ENCODE measurements at places on chromosomes 4 and X. TPM values are rescaled to one million over a fixed set of nuclear protein-coding genes. Genes with fewer than 3 reads are reported as not detected.

Gene IL1RAPL1
- total RNA-seq = 0.73 TPM

Gene SRPX
- 57.3 TPM for total RNA-seq

Gene TMEM154
- total RNA-seq = 1.6 TPM

Gene SERTM2
- total RNA-seq = 0.08 TPM

Gene EPHA5
- total RNA-seq = 0.22 TPM

Gene GYPE
- total RNA-seq = 0.32 TPM

Gene TMPRSS11F
- not detected for total RNA-seq

Gene GNRHR
- not detected for total RNA-seq

GRCh38 chrX:85698921-85699320 lies 319.5 kb upstream of the POF1B start:
- no peak for DNase-seq

DNA sequence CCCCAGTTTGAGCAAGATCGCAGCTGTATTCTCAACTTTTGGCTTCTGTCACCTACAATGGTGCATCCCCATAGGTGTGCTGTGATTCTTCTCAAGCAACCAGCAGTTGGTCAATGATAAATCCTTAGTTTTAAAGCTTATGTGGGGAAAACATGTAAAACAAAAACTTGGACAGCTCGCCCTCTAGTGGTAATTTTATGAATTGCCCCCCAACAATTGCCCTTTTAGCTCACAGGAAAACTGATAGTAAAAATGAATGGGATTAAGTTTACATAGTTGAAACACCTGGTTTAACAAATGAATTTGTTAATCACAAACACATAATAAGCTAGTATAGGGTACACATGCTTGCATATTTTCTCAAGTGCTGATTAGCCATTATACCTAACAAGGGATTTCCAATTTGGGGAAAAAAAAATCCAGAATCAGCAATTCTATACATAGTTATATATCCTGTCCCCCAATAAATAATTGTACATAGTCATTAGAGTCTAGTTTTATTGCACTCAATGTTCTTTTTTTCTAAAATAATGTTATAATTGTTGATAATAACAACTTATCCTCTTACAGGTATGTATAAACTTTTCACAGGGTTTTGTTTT lies 30.1 kb downstream of the TEX13A start:
- DNase-seq = no peak

GRCh38 chrX:115562480-115562847 lies 1.5 kb downstream of the PLS3 start:
- no peak for DNase-seq

DNA sequence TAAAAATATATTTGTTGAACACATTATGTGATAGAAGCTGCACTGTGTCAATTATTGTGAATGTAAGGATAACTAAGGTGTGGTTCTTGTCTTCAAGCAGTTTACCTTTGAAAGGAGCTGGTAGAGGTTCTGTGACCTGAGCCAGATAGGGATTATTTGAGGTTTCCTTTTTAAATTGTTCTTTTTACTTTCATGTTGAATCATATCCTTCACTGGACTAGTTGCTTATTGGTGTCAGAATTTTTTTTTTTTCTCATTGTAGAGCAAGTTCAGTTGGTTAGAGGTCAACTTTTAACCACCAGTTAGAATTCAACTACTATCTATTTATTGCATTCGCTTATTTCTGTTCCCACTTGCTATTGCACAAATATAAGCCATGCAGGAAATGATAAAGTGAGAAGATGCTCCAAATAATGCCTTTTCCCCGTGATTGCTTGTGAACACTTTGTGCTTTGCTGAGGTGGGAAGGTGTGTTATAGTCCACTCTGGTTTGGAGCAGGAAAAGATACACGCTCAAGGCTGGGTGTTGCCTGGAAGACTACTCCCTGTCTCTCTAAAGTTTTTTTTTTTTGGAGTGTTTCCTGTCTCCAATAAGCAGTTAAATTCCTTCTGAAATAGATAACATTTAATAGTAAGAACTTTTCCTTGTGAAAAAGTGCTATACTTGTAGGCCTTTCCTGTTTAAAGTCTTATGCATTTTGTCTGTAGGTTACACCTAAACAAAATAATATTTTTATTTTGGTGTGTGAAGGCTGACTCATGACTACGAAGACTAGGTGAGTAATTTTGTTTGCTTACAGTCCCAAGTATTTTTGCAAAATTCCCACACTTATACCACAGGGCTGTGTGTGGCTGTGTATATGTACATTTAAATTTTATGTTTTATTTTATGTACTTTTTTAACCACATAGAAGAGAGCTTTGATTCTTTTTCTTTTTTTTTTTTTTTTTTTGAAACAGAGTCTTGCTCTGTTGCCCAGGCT lies 83.8 kb upstream of the LCORL start:
- DNase-seq = no peak

GRCh38 chrX:81957900-81958545 lies 756.1 kb downstream of the SH3BGRL start:
- no peak for DNase-seq

- DNase-seq = no peak
Observed at GRCh38 chr4:1928356-1929239, 57.4 kb downstream of the NSD2 start.

DNA sequence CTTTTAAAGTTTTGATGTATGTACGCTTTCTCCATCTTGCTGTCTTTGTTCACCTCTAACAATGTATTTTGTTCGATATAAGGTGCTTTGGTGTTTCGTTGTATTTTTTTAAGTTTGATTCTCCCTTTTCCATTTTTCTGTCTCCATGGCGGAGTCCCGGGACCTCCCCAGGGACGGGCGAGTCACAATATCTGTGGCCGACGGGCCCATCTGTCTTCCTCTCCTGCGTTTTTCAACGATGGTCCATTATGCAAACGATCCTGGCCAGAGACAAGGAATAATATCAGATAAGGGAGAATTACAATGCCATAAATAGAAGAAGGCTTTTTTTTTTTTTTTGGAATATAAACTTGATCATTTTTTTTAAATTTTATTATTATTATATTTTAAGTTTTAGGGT lies 112.3 kb upstream of the SHOX start:
- DNase-seq = no peak

GRCh38 chr4:138158746-138159297 lies 83.3 kb downstream of the SLC7A11 start:
- DNase-seq = no peak

- DNase-seq = no peak
Observed at GRCh38 chr4:64857198-64857597, 447.9 kb upstream of the TECRL start.

DNA sequence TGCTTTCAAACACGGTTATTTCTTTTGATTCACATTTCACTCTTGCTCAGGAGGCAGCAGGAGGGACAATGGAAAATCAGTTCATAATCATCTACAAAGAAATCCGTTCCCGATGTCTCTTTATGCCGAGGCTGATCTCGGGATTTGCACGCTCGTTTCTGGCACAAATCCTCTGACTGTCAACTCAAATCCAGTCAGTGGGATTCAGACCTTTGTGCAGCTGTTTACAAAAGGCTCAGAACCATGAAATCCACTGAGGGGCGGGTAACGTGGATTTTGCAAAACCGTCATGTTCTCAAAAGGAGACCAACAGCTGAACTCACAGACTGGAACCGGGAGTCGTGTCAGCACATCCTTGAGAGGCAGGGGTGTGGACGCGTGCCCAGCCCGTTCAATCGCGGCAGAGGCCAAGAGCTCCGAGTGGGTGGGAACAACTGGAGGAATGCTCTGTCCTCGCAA lies 46.4 kb downstream of the ACOX3 start:
- DNase-seq = no peak

GRCh38 chr4:184056877-184057276 lies 151.8 kb downstream of the STOX2 start:
- no peak for DNase-seq

GRCh38 chr4:141686879-141687278 lies 50.5 kb downstream of the IL15 start:
- no peak for DNase-seq

- no peak for DNase-seq
Observed at GRCh38 chr4:68249434-68249833, 3.9 kb upstream of the TMPRSS11B start.

DNA sequence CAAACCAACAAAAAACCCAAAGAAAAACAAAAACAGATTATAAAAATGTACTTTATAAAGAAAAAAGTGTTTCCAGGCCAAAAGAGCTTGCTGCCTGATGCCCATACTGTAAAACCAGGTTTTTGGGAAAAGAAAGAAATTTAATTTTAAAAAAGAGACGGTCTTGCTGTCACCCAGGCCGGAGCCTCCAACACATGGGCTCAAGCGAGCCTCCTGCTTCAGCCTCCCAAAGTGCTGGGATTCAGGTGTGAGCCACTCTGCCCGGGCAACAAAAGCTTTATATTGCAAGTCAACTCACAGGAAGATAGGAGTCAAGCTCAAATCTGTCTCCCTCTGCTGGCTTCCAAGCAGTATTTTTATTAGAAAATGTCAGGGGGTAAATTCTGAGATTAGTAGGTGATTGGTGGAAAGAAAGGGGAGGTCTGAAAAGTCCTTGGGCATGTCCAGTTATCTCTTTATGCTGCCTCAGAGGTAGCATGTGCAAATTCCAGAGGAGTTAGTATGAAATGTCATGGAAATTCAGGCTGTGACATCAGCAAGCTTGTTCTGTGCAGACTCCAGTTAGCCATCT lies 39.4 kb downstream of the MGST2 start:
- DNase-seq = no peak

DNA sequence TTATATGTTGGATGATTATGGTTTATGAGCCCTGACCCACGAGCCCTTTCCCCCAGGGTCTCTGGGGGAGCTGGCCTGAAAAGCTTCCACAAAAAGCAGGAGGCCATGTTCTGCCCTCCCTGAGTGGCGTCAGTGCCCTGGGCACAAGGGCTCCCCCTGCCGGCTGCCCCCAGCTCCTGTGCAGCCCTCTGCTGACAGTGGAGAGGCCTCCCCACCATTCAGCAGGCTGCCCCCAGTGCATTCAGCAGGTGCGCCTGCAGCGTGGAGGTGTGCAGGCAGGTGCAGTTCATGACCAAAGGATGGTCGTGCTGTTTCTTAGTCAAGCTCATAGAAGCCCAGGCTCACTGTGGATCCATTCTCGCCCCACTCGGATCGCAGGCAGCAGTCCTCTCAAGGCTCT lies 12.5 kb upstream of the S100P start:
- no peak for DNase-seq

- no peak for DNase-seq
Observed at GRCh38 chr4:20984576-20984836, 284.2 kb downstream of the PACRGL start.

GRCh38 chrX:86066998-86067397 lies 19.6 kb upstream of the CHM start:
- DNase-seq = no peak

- DNase-seq = no peak
Observed at GRCh38 chrX:155134255-155134654, 62.9 kb downstream of the BRCC3 start.

- no peak for DNase-seq
Observed at GRCh38 chr4:1113311-1114009, at the start of gene RNF212. RNF212 (minus strand) TSS chr4:1113564; CDS start chr4:1113464, 100 bp downstream.

DNA sequence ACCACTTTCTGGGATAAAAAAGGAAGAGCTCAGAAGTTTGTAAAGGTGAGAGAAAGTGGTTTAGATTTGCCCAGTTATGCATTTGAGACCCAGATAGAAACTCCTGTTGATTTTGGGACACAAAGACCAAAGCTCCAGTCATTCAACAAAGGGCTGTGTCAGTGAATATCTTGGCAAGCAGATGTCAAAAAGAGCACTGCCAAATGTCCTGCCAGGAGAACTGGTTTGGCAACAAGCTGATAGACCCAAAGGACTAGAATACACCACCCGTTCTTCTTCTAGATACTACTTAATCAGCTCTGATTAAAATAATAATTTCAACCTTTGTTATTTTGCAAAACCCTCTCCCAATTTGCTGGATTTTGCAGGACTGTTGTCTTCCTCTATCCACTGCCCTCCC lies 121.4 kb downstream of the NHS start:
- no peak for DNase-seq

Measured in cardiac septum (tissue), 1 donor.